ENCODE measurements at places on chromosomes 7 and 10.

DNA sequence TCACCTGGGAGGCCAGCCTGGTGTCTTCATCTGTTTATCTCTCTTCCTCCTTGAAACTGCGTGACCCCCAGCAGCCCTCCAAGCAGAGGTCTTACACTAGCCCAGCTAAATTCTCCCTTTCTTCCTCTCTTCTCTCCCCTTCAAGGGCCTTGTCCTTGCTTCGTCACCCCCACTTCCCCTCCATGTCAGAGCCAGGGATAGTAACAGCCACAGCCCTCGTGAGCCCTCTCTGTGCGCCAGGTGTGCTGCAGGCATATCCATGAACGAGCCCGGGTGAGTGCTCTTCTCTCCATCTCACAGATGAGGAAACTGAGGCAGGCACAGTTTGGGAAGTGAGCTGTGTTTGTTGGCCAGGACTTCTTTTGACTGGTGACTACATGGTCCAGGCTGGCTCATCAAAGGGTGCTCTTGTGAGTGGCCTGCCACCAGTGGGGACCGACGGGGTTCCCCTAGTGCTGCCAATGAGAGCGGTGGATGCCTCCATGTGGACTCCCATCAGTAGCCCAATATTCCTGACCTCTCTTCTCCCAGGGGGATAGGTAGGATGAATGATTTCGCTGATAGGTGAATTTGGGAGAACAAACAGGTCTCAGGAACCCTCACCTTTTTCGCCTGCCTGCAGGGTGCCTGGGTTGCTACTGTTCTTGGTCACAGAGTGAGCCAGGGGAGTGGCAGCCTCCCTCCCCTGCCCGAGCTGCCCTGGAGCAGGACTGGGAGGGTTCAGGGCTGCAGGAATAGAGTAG is 38.1 kb downstream of the ADRA2A start:
- no peak for DNase-seq

DNA sequence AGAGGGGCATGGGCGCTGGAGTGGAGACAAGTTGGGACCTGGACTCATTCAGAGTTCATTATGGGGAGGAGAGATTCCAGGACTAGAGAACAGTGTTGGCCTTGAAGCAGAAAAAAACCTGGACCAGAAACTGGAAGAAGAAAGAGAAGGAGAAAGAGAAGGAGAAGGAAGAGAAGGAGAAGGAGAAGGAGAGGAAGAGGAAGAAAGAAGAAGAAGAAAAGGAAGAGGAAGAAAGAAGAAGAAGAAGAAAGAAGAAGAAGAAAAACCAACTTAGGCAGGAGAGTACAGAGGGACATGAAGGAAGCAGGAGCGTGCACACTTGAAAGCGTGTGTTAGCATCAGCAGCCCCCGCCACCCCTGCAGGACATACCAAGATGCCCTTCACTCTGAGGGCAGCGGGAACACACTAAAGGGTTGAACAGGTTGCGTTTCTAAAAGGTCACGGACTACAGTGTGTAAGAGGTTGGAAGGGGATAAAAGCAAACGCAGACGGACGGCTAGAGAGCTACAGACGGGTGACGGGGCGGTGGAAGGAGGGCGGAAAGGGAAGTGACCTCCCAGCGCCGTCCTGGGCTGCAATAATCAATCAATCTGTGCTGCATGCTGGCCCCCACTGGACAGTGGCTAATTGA is 95.3 kb downstream of the SEC61G start:
- DNase-seq = no peak

DNA sequence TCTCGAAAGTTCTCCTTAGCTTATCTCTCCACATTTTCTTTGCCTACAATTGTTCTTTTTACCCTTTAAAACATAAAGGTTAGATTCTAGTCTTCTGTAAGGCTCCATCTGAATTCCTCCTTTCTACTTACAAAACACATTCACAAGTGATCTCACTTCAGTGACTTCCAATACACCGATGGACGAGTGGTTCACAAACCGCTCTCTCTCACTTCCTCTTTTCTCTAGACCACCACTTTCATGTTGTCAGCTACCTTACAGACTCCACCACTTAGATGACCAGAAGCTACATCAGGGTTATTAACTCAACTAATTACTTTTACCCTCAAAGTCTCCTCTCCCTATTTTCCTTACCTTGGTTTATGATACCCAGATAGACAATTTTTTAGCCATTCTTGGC is 11.8 kb downstream of the MET start:
- DNase-seq = no peak

GRCh38 chr7:94367949-94368348 is 26.7 kb upstream of the COL1A2 start:
- DNase-seq = no peak

DNA sequence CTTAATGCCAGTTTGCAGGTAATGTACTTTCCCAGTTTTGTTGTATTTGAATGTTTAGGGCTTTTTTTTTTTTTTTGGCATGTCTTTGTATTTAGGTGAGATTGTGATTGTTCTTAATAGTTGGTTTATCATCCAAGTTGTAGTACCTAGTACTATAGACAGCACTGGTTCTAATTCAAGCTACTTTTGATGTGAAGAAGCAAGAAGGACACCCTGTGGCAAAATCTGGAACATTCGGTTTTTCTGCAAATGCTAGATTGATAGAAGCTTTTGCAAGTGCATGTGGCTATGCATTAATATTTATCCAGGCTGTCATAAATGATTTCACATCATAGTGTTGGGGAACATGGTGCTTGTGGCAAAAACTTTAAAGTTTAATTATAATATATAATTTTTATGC is 248.9 kb downstream of the FOXP2 start:
- peak; percentile 64 for DNase-seq

DNA sequence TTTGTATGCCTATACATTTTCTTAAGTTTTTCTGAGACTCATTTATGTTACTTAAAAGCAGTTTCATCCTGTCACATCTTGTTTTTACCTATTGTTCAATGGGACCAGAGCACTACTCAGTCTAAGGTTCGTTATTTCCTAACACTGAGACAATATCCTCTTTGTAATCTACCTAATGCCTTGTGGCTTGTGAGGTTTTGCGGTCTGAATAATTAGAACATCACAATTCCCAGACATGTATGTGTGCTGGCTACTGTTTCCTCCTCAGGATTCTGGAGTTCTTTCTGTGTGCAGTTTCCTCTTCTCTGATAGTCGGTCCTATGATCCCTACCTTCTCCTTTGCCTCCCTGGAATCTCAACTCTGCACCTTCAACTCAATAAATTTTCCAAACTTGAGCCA is 620.2 kb downstream of the ANKRD7 start:
- DNase-seq = no peak

- no peak for DNase-seq
Observed at GRCh38 chr7:157949711-157950110, 612.9 kb downstream of the DNAJB6 start.

- peak; percentile 12 for DNase-seq
Observed at GRCh38 chr10:1643908-1644179, 93.5 kb downstream of the ADARB2 start.

GRCh38 chr7:120218712-120219111 is 54.3 kb upstream of the KCND2 start:
- DNase-seq = no peak

DNA sequence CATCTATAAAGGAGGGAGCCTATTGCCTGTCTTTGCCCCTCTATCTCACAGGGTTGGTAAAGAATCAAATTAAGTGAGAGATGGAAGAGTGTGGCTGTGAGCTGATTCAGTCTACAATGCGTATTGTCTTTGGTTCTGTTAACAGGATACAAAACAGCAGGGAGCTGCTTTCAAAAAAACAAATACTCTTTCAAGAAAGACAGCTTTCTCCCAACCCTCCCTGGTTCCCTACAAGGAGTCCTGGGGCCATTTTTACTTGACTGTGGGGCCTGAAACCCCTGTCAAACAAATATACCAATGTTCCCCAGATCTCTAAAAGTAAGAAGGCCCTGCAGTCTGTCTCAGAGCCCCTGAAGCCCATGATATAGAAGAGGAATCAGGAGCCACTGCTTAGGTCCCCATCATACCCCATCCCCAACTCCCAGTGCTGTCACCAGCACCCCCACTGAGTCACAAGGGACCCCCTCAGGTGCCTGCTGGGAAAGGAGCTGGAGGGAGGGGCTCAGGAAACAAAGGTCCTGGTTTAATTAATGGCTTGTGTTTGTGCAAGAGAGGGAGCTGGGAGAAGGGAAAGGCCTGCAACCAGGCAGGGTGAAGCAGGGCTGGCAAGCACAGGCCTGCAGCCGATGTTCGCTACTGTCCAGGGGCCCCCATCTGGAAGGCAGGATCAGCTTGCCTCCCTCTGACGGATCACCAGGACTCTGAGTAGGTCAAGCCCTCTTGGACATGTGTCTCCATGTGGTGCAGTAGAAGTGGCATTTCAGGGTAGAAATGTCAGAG is 182.0 kb upstream of the GHITM start:
- no peak for DNase-seq

DNA sequence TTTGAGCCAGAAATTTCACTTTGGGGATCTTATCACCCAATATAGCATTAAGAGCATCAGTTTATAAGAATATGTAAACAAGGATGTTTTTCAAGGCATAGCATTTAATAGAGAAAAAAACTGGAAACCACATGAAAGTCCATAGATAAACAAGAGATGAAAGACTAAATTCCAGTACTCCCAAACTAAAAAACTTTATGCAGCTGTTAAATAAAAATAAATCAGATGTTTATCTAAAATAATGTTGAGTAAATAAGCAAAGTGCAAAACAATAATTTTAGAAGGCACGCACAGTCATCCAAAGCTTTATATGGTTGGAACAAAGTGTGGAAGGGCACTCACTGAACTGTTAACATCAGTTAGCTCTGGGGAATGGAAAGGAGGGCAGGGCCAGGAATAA is 21.0 kb downstream of the RNLS start:
- DNase-seq = no peak

DNA sequence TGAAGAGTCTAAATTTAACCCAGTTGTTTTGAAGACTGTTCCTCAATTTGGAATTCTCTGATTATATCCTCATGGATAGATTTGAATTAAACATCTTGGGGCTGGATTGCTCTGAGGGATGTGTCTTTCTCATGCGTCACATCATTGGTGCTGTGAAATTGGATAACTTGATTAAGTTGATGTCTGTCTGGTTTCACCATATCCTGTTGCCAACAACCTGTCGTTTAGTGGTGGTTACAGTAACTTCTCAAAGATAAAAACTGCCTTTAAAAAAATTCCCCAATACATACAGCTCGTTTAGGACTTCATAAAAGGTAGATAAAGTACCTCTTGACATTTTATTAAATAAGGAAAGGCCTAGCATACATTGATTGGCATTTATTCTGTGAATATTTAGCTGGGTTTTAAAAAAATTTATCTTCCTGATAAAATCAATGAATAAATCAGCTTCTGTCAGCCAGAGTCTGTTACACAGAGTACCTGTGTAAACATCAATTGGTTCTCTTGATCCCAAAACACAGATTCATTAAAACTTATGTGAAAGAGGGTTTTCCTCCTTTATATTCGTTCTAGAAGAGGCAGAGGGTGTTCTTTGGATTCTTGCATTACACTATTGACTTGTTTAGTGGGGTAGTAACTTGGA is 10.5 kb downstream of the CRCP start:
- no peak for DNase-seq

GRCh38 chr10:130751851-130752250 is 559.7 kb downstream of the TCERG1L start:
- no peak for DNase-seq

DNA sequence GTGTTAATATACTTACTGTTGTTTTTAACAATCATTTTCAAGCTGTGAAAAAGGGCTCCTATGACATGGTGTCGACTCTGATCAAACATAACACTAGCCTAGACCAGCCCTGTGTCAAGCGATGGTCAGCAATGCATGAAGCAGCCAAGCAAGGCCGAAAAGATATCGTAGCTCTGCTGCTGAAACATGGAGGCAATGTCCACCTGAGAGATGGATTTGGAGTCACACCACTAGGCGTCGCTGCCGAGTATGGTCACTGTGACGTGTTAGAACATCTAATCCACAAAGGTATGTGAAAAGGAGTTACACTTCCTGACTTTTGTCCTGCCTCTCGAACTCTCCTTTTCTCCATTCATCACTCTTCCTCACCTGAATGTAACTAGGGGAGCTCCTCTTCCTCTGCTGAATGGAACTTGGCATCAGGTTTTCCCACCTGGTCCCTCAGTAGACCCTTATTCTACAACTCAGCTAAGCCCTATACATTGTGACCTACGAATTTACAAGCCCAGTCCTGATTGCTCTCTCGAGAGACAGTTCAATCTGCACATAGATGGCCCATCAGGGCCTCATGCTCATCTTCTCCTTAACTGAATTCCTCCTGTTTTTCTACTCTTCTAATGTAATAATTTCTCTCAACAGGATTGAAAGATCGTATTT is 23.0 kb downstream of the ASB15 start:
- no peak for DNase-seq

DNA sequence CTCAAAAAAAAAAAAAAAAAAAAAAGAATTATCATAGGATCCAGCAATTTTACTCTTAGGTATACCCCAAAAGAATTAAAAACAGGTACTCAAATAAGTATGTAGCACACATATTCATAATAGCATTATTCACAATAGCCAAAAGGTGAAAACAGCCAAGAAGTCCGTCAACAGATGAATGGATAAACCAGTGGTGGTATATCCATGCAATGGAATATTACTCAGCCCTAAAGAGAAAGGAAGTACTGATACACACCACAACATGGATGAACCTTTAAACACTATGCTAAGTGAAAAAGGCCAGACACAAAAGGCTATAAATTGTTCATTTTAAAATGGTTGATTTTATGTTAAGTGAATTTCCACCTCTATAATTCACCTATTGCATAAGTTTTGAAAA is 804.8 kb upstream of the AUTS2 start:
- no peak for DNase-seq

- no peak for DNase-seq
Observed at GRCh38 chr7:15378494-15379145, 183.2 kb downstream of the AGMO start.

- DNase-seq = no peak
Observed at GRCh38 chr10:78505657-78506056, 472.0 kb downstream of the RPS24 start.

DNA sequence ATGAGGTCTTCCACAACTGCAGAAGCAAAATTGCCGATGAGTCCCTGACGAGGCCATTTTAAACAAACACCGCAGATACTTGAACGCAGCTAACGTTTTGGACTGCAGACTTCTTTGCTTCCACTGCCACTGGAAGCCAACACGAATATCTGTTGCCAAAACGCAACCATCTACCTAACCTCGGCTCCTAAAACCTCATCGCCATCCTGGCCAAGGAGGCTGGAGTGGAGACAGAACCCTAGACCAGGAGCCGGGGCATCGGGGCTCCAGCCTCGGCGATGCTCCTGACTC is 493 bp downstream of the WDR91 start:
- no peak for DNase-seq

DNA sequence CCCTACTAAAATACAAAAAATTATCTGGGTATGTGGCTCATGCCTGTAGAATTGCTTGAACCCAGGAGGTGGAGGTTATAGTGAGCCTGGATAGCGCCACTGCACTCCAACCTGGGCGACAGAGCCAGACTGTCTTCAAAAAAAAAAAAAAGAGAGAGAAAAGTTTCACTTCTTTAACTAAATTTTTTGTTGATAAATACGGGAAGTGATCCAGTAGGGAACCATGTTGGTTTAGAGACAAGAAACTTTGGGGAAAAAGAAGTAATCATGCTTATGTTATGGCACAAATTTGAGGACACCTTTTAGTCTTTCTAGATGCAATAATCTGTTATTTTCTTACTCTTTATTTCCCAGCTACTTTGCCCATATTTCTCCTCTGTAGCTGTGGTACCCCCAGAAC is 309.7 kb downstream of the TYW1 start:
- no peak for DNase-seq
